ENCODE measurements at places on chromosomes 2 and 18. TPM values are rescaled to one million over a fixed set of nuclear protein-coding genes. Genes with fewer than 3 reads are reported as not detected.
A peak's percentile ranks its signal among the peaks of the same experiment; 100 is the strongest.

- no peak for DNase-seq
These were observed 21.1 kb downstream of the NEURL3 start for GRCh38 chr2:96484091-96484490.

GRCh38 chr2:13240789-13241487 lies 524.2 kb downstream of the TRIB2 start:
- no peak for DNase-seq

GRCh38 chr2:191462370-191462769 lies 215.6 kb upstream of the NABP1 start:
- DNase-seq: peak; percentile 41

GRHL1 gene
- polyA plus RNA-seq: 6.0 TPM

DAW1 gene
- 0.65 TPM for polyA plus RNA-seq

GYPC gene
- 66.0 TPM for polyA plus RNA-seq

- DNase-seq: no peak
These were observed 67.5 kb downstream of the NYAP2 start for GRCh38 chr2:225466891-225467604.

ACKR3 gene
- polyA plus RNA-seq: 74.6 TPM

GRCh38 chr2:22485486-22485885 lies 899.5 kb upstream of the KLHL29 start:
- DNase-seq: peak; percentile 38

- DNase-seq: no peak
These were observed 16.7 kb upstream of the PLEKHM3 start for GRCh38 chr2:208042041-208042440.

NDUFS1 gene
- 91.1 TPM for polyA plus RNA-seq

DNA sequence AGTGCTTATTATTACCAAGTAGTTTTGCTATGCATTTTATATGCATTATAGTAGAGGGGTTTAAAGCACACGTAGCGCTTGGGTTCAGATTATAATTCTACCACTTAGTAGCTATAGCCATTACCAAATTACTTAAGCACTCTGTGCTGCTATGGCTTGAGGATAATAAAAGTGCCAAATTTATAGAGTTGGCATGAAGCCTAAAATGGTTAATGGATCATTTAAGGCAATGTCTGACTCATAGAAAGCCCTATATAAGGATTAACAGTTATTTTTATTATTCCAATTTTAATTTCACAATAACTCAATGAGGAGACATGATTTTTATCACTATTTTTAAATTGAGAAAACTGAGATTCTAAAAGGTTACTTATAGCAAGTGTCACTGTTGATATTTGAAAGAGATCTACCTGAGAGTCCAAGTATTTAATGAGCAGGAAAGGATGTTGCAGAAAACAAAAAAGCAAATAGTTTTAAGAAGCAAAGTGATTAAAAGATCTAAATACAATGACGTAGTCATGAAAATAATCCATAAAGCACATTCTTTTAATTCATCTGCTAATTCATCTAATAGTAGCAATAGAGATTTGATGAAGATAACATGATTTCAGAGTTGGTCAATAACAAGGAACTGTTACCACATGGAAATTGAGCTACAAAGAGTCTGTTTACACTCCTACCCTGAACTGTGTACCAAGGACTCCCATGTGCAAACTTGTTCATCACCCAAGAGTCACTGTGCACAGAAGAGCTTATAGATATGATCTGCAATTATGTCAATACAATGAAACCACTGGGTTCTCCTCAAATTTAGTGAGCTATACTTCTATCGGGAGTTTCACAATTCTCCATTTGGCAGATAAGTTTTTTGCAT lies 78.8 kb upstream of the DTNA start:
- no peak for DNase-seq

GRCh38 chr2:137770166-137770565 lies 194.1 kb upstream of the HNMT start:
- DNase-seq: no peak
